ENCODE measurements at places on chromosomes 6 and 20.

DNA sequence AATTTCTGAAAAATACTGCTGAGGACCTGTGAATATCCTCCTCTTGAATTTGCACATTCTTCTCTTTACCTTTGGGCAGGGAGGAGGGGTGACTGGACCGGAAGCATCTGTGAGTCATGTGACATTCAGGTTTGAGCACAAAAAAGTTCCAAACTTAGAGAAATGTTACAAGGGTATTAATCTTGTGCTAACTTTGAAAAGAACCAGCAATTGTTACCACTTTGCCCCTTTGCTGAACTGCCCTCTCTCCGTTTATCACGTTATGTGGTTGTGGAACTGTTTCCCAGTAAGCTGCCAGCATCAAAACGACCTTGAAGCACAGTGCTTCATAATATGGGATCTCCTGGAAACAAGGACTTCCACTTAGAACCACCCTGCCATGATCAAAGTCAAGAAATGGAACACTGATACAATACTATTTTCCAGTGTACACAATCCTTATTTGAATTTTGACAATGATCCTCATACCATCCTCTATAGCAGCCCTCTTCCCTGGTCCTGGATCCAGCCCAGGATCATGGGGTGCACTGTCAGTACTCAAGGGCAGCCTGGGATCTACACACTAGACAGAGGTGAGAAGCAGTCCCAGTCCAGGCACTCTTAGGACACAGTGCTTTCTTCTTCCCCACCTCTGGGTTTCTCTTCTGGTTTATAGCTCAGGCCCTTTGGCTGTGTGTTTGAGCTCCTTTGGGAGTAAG lies 2.3 kb upstream of the TUBB1 start:
- DNase-seq: peak; percentile 27

GRCh38 chr6:17813542-17813941 lies 106.8 kb upstream of the NUP153 start:
- no peak for DNase-seq

DNA sequence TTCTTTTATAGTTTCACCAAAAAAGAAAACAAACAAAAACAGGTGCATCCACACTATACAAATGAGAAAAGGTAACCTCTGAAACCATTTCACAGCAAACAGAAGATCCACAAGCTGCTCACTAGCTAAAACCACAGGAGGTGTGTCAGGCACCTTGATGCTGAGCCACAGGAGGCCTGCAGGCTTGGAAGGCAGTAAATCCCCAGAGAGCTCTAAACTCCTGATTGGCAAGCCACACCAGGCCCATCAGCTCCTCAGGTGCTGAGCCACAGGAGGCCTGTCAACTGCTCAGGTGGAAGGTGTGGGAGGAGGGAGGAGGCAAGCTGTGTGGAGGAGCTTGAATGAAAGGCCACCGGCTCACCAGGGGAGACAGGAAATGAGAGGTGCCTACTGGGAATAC lies 273.0 kb downstream of the PKHD1 start:
- no peak for DNase-seq

DNA sequence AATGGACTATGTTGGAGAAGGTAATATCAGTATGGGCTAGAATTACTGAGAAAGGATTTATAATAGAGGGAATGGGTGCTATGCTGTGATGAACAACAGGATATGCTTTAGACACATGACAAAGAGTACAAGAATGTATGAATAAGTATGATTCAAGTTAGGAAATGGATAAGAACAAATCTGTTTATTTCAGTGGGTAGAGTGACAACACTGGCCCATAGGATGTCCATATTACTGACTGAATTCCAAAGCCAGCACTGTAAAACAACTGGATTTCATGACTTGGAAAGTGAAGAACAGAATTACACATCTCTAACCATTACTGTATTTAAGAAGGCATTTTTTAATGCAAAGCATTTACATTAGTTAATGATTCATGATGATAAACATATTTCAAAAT lies 35.9 kb downstream of the EPM2A start:
- DNase-seq: no peak

GRCh38 chr6:86118271-86118670 lies 475.6 kb upstream of the SYNCRIP start:
- DNase-seq: no peak

Data from CD4-positive, alpha-beta T cell treated with Interleukin-15 for 4 hours (primary cell).